ENCODE measurements at places on chromosomes 13 and 19.
A peak's percentile ranks its signal among the peaks of the same experiment; 100 is the strongest.

- DNase-seq: no peak
Observed at GRCh38 chr19:57079656-57080055, 40.1 kb upstream of the USP29 start.

DNA sequence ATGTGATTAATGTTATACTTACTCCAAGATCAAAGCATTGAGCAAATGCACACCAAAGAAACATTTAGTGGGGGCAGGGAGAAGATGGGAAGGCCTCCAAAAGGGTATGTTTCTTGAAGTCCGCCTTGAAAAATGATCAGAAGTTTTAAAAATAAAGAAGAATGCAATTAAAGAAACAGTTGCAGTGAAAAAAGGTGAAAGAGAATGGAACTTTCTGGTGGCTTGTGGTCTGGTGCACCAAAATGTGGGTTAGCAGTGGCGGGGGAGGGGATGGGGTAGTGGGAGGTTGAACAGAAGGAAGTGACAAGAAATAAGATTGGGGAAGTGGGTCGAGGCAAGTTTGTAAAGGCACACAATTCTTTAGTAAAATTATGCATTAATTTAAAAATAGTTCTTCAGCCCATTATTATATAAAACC lies 2.5 kb downstream of the LCP1 start:
- no peak for DNase-seq

DNA sequence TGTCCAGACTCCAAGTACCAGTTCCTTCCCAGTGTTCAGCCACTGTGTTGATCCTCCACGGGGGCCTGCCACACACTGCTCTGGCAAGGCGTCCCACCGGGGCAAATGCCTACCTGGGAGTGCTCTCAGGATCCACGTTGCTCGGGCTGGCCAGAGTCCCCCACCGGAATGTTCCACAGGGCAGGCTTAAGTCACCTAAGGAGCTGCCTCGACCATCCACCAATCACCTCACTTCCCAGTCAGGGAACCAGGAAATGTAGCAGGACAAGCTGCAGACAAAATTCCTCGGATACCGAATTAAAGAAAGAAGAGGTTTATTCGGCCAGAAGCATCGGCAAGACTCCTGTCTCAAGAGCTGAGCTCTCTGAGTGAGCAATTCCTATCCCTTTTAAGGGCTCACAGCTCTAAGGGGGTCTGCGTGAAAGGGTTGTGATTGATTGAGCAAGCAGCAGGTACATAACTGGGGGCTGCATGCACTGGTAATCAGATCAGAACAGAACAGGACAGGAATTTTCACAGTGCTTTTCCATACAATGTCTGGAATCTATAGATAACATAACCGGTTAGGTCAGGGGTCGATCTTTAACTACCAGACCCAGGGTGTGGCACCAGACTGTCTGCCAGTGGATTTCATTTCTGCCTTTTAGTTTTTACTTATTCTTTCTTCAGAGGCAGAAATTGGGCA lies 56.9 kb upstream of the EDNRB start:
- DNase-seq: no peak

GRCh38 chr13:92074658-92075057 lies 676.2 kb downstream of the GPC5 start:
- DNase-seq: peak; percentile 22

- DNase-seq: no peak
Observed at GRCh38 chr19:40724855-40725254, 7.9 kb downstream of the ITPKC start.

DNA sequence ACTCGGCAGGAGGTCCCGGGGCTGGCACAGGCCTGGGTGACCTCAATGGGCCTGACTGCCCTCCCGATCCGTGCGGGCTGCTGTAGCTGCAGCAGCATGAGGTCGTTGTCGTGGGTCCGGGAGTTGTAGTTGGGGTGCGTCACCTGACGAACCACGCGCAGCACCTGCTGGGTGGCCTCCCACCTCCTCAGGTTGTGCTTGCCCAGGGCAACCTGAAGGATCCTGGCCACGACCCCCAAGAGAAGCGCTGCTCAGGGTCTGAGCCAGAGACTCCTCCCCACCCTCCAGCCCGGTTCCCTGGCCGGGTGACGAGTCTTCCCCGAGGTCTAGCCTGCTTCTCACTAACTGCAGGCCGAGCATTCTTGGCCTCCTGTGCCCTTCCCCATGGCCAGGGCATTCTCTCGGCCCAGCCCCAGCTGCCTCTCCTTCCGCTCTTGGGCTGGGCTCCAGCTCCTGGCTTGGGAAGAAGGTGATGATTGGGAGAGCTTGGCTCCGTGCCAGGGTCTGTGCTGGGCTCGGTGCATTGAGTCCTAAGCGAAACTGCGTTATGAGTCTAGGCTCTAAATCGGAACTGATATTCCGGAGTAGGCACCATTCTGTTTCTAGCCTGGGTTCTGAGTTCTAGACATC lies 3.1 kb downstream of the KLK14 start:
- DNase-seq: no peak

- no peak for DNase-seq
Observed at GRCh38 chr19:45166723-45167252, 6.0 kb upstream of the NKPD1 start.

All from ACHN (cell line).